ENCODE measurements at places on chromosomes 16 and 17. TPM values are rescaled to one million over a fixed set of nuclear protein-coding genes. Genes with fewer than 3 reads are reported as not detected.

Gene IGSF6
- not detected for polyA plus RNA-seq

Gene ADCY9
- polyA plus RNA-seq = 13.1 TPM

Gene DNAH3
- polyA plus RNA-seq = 0.39 TPM

Gene OR1F1
- polyA plus RNA-seq = not detected

Gene TBC1D3I
- not detected for polyA plus RNA-seq

Gene CCDC40
- 5.5 TPM for polyA plus RNA-seq

Gene ARL17B
- 5.0 TPM for polyA plus RNA-seq

Gene CAPNS2
- polyA plus RNA-seq = not detected

Gene MSLN
- polyA plus RNA-seq = 0.22 TPM

Gene GRAPL
- not detected for polyA plus RNA-seq

DNA sequence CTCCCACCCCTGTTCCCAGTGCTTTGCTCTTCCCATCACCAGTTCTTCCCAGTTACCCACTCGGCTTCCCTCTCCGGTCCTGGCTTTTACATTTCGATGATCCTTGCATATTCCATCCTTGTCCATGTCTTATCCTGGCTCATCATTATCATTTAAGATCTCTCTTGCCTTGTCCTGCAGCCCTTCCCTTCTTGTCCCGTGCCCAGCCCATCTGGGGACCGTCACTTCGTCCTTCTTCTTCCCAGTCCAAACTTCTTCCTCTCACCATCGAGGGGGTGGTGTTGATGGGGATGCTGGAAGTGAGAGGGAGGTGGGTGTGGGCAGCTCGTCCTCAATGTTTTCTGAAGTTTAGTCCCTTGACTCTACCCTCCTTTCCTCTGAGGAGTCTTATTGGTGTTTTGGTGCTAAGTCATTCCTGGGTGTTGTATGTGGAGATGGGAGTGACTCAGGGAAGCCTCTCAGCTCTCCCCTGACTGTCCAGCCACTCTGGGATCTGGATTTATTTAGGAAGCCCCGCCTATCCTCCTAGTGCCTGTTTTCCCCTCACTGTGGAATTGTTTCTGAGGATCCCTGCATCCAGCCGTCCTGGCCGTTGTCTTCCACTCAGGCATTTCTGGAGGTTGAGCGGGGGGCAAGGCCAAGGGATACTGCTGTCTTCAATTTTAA, 975 bp downstream of the SNX29 start:
- DNase-seq = no peak

DNA sequence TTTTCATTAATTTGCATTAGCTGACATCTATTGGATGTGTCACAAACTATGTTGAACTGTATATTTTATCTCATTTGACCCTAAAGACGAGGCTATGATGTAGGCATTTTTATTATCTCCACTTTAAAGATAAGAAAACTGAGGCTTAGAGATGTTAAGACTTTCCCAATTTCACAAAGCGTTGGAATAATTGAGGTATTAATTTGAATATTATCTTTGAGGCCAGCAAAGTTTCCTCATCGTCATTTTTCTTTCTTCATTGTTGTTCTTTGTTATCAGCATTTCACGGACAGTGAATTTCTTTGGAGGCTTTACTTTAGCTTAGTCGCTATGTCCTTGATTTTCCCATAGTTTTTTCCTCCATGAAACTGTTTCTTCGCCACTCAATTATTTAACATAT, 227.5 kb upstream of the MYOCD start:
- no peak for DNase-seq

GRCh38 chr16:20830372-20830771, 24.0 kb downstream of the REXO5 start:
- no peak for DNase-seq

DNA sequence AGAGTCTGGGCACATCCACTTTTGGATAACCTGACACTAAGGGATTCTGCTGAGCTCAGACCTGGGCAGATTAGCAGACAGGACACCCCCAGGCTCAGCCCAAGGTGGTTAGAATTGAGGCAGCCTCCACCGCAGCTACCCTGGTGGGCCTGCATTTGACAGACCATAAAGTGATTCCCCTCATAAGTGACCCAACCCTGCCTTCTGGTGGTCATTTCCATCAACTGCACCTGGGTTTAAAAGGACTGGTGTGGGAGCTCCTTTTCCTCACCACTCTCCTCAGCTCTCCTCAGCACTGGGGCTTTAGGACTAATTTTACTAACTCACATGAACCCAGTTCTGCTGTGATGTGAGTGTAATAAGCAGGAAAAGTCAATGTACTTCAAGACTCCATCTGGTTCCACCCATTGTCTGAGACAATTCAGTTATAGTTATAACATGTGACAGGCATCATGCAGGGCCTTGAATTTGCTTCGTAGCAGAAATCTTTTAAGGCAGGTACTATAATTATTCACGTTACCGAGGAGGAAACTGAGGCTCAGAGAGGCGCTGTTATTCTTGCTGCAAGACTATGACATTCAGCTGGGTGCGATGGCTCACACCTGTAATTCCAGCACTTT, 42.5 kb downstream of the MYH3 start:
- peak; percentile 67 for DNase-seq

- DNase-seq = no peak
Observed at GRCh38 chr16:31513126-31513525, 4.9 kb upstream of the RUSF1 start.

DNA sequence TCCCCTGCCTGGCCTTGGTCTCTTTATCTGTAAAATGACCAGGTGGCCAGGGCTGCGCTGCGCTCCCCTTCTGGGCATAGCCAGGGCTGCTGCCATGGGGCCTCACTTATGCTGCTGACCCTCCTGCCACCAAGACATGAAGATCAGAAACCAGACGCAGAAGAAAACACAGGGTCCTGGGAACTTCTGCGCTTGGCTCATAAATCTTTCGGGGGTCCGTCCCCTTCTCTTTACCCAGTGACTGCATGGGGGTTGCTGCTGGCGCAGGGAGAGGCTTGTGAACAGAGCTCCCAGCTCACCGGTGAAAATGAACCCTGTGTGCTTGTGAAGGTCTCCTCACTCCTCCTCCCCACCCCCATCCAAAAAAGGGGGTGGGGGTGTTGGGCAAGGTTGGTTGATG, 5.7 kb upstream of the FOXL1 start:
- DNase-seq = no peak

DNA sequence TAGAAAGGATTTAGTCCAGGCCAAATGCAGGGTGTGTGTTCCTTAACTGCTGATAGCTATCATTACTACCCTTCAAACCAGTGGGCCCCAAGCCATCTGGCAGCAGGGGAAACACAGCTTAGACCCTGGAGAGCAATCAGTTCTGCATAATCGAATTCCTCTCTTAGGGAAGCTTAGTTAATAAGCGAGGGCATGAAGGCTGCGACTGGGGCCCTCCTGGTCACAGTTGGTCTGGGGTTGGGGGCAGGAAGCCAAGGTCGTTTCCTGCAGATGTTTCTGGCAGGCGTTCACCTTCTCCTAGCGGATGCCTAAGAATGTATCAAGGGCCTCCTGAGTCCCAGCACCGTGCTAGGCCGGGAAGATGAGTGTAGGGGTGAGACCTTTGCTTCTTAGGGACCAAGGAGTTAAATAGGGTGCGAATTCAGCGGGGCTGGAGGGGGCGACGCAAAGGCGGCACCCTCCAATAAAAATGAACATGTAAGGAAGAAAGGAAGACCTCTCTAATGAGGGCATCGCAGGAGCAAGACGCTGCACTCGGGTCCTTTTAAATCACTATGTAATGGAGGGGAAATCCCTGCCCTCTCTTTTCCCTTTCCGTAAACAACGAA, 16.5 kb upstream of the EEF2K start:
- no peak for DNase-seq

- no peak for DNase-seq
Observed at GRCh38 chr17:73624496-73624988, 19.7 kb downstream of the SDK2 start.

- no peak for DNase-seq
Observed at GRCh38 chr17:74220946-74221818, 7.8 kb downstream of the TTYH2 start.

- no peak for DNase-seq
Observed at GRCh38 chr16:69260019-69260418, 51.1 kb upstream of the VPS4A start.

GRCh38 chr17:16328997-16329396, 24.3 kb downstream of the CENPV start:
- no peak for DNase-seq

DNA sequence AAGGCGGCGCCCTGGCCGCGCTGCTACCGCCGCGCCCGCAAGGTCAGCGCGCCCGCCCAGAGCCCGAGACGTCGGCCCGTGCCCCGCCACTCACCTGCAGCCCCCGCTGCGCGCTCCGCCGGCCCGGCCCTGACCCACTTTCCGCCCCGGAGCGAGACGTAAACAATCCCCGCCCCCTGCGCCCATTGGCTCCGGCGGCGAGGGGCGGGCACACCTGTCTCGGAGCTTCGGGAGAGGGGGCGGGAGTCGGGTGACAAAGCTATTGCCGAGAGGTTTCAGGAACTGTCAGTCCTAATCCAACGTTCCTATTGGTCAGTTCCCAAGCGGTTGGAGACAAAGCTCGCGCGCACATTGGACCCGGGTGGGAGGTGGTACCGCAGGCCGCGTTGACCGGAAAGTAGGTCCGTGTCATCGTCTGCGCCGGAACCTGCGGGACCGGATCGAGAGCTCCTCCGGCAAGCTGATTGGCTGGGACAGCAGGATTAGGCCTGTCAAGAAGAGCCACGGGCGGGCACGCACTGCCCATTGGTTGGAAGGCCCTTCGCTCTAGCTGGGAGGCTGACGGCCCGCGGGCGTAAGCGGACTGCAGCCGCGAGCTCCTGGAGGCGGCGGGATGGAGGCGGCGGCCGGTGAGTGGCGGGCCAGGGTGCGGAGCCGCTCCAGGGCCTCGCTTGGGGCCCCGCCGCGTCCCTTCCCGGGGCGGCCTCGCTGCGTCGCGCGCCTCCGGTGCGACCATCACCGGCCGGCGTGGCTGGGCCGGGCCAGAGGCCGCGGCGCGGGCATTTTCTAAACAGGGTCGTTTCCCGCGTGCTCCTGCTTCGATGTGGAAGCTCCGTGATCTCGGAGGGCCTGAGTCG, at the start of the genes NUBP2 and SPSB3:
Gene NUBP2 (plus strand): TSS at position 553 of the 857 bp plus-strand sequence. CDS start 61 bp downstream, at position 614.
Gene SPSB3 (minus strand): TSS at position 164 of the 857 bp plus-strand sequence. CDS start 1,088 bp downstream, outside the sequence.
- DNase-seq = peak; percentile 100

Data from muscle of arm (tissue), 14 donors.